ENCODE measurements at places on chromosomes 12 and 14.

GRCh38 chr14:94770251-94770749, 387 bp upstream of the GSC start:
- no peak for DNase-seq

- DNase-seq: no peak
Observed at GRCh38 chr12:105504286-105504685, 173.8 kb downstream of the C12orf75 start.

DNA sequence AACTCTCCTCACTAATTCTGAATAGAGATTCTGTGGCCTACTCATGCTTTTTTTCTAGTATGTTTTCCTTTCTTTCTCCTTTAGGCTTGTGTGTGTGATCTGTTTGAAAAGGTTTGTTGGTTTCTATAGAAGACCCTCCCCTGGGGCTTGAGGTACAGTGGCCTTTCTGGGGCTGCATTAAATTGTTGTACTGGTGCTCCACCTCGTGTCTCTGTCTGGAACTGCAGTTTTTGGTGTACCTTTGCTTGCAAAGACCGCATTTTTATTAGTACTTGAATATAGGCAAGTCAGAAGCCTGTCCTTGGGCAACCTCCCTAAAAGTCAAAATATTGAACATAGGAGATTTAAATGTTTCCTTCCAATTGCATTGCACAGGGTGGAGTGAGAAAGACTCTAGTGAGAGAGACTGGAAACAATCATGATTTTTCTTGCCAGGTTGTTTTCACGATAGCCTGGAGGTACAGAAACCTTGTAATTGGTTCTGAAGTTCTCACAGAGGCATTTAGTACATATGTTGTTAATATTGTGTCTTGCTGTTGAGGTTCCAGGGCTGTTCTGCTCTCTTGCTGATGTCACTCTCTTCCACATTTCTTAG, 39.0 kb downstream of the SLCO1B1 start:
- DNase-seq: no peak

GRCh38 chr12:81330480-81330879, 252.6 kb downstream of the ACSS3 start:
- DNase-seq: no peak

DNA sequence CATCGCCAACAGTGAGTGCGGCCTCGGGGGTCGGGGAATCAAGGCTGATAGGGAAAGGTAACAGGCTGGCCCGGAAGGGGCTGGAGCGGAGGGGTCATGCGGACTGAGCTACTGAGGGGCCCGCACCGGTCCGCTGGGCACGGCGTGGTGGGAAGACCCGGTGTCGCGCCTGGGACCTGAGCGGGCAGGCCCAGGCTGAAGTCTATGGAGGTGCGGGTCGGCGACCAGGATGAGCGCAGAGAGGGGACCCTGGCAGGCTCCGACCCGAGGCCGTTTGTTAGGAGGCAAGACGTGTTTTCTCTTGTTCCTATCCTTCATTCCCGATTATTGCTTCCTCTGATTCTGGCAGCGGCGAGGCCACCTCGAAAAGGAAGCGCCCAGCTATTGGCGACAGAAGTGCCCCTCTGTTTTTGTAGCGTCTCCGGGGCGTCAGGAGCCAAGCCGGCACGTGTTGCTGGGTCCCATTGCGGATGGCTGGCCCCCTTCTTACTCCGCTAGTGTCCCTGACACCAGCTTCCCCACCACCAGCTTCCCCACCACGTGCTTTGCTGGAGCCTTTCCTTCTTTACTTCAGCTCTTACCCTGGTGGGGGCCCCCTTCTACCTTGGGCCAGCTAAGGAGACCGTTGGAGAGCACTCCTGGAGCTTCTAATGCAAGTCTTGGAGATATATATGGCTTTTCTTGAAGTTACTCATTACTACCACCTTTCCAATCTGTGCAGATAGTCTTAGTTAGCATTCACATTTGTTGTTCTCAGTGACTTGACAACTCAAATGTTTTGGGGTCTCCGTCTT, 653 bp downstream of the PA2G4 start:
- DNase-seq: no peak

DNA sequence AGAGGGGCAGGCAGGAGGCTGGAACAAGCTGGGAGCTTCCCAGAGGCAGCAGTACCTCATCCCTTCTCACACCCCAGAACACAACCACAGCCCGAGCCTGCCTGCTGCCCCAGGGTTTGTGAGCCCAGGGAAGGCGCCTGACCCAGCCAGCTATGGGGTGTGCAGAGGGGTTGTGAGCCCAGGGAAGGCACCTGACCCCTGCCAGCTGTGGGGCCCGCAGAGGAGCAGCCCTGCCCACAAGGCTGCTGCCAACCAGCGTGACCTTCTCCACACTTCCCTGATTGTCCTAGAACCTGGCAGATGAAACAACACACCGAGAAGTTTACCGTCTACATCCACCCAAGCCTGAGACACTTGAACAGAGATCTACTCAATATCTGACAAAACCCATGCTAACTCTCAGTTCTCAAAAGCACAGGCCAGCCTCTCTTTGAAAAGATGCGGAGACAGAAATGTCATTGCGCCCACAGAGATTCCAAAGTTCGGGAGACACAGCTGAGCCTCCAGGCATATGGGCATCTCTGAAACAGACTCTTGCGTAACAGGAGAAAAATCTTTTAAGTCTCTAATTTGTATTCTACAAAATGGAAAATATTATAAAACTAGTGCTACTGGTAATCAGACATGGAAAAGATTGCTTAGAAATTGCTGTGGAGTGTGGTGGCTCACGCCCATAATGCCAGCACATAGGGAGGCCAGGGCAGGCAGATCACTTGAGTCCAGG, 47.3 kb downstream of the SFSWAP start:
- DNase-seq: no peak

DNA sequence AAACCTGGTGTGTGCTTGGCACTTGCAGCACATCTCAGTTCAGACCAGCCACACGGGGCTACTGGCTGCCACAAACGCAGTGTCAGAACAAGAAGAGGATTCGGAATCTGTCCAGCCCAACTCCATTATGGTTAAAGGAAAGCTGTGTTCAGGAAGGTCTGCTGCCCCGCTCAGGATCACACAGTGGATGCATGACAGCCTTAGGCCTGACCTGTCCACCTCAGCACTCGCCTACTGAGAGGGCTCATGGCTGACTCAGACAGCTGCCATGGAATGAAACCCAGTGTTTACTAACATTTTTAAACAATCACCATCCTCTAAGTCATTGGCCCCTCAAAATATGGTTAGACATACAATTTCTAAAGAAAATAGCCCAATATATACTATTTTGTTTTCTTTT, 5.6 kb upstream of the NIN start:
- DNase-seq: no peak

DNA sequence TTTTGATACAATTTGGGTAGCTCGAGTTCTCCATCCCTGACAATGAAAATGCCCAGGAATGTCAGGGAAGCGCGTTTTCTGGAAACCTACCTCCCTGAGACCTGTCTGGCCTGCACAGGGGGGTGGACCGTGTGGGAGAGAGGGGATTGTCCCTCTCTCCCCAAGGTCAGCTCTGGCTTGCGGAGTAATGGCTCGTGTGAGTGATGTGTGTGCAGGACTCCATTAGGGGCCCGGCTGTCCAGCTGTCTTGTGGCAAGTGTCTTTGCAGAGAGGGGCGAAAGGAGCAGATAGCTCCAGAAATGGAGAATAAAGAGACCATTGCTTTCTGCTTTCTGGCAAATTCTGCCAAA, 215.3 kb downstream of the CHST11 start:
- DNase-seq: no peak

GRCh38 chr12:96751626-96752025, 155.4 kb upstream of the NEDD1 start:
- no peak for DNase-seq

- no peak for DNase-seq
Observed at GRCh38 chr12:128381541-128381940, 114.6 kb downstream of the TMEM132C start.

DNA sequence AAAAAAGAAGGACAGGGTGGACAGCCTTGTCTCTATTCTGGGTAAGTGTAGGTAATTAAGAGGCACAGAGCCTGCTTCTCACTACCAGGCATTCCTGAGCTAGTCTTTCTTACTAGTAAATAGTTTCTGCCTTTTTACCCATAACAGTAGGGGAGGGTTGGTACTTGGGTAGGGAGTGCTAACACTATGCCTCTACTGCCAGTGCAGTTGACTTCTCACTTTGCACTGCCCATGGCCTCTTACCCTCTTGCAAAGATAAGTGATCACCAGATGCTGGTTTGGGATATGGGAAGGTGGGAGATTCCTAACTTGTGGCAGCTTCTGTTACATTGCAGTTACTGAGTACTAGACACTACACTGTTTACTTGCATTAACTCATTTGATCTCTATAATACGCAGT, 11.6 kb downstream of the AHSA1 start:
- DNase-seq: no peak

- DNase-seq: no peak
Observed at GRCh38 chr12:95118788-95119179, 45.4 kb upstream of the NR2C1 start.

DNA sequence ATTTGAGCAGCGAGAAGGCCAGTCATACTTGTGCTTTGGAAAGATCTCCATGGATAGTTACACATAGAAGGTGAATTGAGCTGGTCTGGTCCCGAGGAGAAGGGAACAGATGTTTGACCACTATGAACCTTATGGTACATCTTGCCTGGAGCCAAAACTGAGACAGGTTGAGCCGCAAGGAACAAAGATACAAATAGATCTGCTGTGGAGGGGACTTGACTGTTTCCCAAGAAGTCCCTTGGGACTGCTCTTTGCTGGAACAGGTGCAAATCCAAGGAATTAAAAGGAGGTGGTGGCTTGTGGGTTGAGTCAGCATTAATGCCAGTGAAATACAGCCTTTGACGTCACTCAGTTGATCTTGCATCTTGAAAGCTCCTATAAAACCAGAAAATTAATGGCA, 68.8 kb upstream of the PRIMA1 start:
- no peak for DNase-seq

GRCh38 chr12:113244478-113244958, 23.3 kb downstream of the TPCN1 start:
- no peak for DNase-seq

DNA sequence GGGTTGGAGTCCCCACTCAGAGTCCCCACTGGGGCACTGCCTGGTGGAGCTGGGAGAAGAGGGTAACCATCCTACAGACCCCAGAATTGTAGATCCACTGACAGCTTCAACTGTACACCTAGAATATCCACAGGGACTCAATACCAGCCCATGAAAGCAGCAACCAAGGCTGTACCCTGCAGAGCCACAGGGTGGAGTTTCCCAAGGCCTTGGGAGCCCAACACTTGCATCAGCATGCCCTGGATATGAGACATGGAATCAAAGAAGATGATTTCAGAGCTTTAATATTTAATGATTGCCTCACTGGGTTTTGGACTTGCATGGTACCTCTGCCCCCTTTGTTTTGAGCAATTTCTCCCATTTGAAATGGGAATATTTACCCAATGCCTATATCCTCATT, 80.4 kb downstream of the RASSF9 start:
- DNase-seq: no peak

DNA sequence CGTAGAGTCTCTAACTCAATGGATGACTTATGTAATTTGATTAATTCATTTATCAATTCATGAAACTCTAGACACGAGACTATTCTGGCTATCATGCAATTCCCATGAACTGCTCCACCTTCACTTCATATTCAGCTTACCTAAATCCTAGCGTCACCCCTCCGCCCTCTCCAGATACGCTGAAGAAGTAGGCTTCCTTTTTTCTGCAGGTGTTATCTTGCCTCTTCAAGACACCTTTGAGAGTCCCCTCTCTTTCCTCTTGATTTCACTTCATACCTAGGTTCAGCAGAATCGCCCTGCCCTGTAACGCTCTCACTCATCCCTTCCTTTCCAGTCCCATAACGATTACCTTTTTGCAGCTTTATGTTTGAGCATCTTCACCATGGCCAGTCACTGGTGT, 4.0 kb upstream of the RNASE4 start:
- no peak for DNase-seq

GRCh38 chr12:74641694-74642093, 104.1 kb downstream of the ATXN7L3B start:
- no peak for DNase-seq

DNA sequence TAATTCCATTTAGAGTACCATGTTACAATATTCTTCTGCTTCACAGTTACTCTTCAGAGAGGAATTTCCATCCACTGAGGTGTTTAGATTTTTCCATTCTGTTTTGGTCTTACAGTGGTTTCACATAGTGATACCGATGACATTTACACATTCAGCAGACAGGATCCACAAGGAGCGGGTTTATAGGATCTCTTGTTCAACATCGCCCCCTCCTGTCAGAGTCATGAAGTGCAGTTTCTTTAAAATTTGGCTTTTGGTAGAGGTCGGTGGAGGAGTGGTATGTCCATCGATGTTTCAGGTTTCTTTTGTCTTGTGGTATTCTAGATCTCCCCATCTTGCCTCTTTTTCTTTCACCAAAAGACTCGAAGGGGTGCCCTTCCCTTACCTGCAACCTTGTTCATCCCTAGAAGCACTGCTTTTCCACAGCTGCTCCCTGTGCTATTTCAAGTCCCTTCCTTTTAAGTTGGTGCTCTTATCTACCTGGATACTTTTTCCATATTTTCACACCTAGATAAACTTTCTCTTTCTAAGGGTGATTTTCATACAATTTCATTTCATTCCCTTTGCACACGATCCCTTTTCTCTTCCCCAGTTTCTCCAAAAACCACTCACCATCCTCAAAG, 181.3 kb downstream of the ITPR2 start:
- DNase-seq: no peak

DNA sequence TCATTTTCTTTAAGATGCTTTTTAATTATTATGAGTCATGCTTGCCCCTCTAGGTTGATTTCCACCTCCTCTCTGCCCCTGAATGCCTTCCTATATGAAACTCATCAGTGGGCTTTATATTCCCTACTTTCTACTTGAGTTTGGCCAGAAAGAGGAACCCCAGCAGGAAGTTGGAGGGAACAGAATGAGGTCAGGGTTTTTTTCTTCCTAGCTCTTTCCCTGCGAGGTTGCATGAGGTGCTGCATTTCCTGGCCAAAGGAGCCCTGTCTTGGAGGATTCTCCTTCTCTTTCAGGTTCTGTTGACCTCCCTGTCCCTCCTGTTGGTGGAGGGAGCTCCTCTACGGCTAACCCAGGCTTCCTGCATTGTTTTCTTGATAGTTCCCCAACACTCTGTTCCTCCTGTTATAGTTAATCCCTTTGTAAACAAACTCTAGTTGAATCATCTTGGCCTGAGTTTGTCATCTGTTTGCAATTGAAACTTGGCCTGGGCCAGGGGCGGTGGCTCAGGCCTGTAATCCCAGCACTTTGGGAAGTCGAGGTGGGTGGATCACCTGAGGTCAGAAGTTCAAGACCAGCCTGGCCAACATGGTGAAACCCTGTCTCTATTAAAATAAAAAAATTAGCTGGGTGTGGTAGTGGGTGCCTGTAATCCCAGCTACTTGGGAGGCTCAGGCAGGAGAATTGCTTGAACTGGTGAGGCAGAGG, 15.3 kb upstream of the SPIC start:
- DNase-seq: no peak

GRCh38 chr14:39762576-39763401, 330.6 kb upstream of the FBXO33 start:
- DNase-seq: no peak

Measured in stimulated activated CD4-positive, alpha-beta T cell treated with anti-CD3 and anti-CD28 coated beads, TNF-alpha, amount 100 ng/mL, for 1 hour (primary cell).